PC-3 (cell line): ENCODE measurements at places on chromosomes 16 and 17.

- H3K27ac ChIP-seq: no peak overlapping the region
- no peak overlapping the region for H3K4me3 ChIP-seq
- no peaks in the 10 kb centered on the region for H3K27me3 ChIP-seq
- no peak for DNase-seq
- H3K4me1 ChIP-seq: peaks cover 50% of the 10 kb centered on the region
- no peaks in the 10 kb centered on the region for H3K36me3 ChIP-seq
Observed at GRCh38 chr16:75481475-75481874, 13.8 kb downstream of the CHST6 start.

- H3K27ac ChIP-seq: no peak overlapping the region
- no peak for DNase-seq
- H3K4me3 ChIP-seq: no peak overlapping the region
Observed at GRCh38 chr16:30802936-30803335, 15.9 kb upstream of the ZNF629 start.

DNA sequence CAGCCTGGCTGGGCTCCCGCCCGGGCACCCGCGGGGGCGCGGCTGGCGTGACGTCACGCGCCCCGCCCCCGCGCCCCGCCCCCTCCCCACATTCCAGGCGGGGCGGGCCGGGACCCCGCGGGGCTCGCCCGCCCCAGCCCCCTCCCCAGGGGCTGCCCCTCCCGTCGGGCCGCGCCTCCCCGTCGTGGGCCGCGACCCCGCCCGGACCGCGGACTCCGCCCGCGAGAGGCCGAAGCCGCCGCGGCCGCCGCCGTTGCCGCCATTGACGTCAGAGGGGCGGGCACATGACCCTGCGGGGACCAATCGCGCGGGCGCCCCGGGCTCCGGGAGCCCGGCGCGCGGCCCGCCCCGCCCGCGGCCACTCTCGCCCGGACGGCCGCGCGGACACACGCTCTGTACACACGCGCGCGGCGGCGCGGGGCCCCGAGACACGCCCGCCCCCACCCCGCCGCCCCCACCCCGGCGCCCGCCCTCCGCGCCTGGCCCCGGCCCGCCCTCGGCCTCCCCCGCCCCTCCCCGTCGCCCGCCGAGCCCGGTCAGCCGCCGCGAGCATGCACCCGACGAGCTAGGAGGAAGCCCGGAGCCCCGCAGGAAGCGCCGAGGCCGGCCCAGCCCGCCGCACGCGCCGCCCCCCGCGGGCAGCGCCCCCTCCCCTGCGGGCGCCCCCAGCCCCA is at the start of gene CMIP:
Gene CMIP, plus strand, starts transcription at position 361 of the 674 bp plus-strand sequence.
- H3K4me3 ChIP-seq: peak within 1 kb of the TSS; percentile 98
- peak; percentile 79 for DNase-seq
- peak within 1 kb of the TSS; percentile 83 for H3K27ac ChIP-seq

DNA sequence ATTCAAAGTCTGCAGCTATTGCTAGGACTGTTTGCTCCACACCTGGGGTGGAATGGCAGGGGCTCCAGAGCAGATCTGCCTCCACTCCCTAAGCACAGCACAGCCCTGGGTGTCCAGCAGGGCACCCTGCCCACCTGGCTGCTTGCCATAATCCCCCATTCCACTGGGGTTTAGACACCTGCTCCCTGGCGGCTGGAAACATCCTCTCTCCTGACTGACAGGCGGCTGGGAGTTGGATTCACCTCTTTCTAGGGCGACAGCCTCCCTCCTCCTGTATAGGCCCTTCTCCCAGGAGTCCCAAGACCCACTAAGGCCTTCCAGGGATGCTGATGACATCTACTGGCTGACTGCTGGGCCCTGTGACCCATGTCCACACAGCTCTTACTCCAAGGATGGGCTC is 18.0 kb downstream of the HDAC5 start:
- no peaks in the 10 kb centered on the region for H3K27me3 ChIP-seq
- no peak overlapping the region for H3K4me3 ChIP-seq
- no peaks in the 10 kb centered on the region for H3K36me3 ChIP-seq
- H3K4me1 ChIP-seq: peaks cover 7% of the 10 kb centered on the region

GRCh38 chr16:75315539-75316306 is 64.3 kb upstream of the BCAR1 start:
- H3K27me3 ChIP-seq: no peaks in the 10 kb centered on the region
- H3K4me1 ChIP-seq: peaks cover 13% of the 10 kb centered on the region
- H3K4me3 ChIP-seq: no peak overlapping the region
- no peaks in the 10 kb centered on the region for H3K36me3 ChIP-seq

- H3K36me3 ChIP-seq: peaks cover 2% of the 10 kb centered on the region; the same call in 1 of the 2 replicates
- H3K27ac ChIP-seq: peak overlapping the region; percentile 92
- peak; percentile 98 for DNase-seq
Observed at GRCh38 chr17:78862073-78863023, 21.7 kb upstream of the USP36 start.

DNA sequence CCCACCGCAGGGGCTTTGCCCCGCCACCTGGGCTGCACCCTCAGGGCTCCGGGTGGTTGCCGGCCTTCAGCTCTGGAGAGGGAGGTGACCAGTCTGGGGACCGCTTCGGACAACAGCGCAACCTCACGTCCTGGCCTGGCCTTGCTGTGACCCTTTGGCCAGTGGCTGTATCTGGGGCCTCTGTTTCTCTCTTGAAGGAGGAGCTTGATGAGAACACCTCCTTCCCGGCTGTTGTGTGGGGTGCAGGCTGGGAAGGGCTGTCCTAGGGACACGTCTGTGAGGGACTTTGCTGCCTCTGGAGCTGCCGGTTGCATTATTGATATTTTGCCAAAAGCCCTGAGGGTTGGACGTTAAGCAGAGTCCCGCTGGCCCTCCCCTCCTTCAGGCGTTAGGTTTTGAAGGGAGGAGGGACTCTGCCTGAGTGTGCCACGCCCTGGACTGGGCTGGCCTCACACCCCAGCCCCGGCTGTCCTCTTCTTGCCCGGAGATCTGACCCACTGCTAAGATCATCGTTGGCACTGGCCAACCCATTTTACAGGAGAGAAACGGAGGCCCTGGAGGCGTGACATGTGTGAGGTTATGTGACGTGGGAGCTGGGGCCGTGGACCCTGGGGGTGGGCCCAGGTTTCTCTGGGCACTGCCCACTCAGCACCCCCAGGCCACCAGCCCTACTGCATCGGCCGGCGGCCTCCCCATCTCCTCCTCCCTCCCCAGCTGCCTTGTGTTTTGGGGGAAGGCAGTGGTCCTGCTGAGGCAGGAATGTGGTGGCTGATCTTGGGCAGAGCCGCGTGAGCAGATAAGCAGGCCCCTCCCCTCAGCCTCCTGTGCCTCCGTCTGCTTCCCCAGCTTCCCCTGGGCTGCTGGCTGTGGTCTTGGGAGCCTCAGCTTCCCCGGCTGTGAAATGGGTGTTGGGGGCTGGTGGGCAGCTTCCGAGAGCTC is 8.5 kb downstream of the ZFPM1 start:
- peaks cover 4% of the 10 kb centered on the region; the same call in 1 of the 2 replicates for H3K4me1 ChIP-seq
- no peaks in the 10 kb centered on the region for H3K27me3 ChIP-seq
- no peak overlapping the region for H3K27ac ChIP-seq
- H3K36me3 ChIP-seq: no peaks in the 10 kb centered on the region
- H3K4me3 ChIP-seq: no peak overlapping the region
- no peak for DNase-seq

DNA sequence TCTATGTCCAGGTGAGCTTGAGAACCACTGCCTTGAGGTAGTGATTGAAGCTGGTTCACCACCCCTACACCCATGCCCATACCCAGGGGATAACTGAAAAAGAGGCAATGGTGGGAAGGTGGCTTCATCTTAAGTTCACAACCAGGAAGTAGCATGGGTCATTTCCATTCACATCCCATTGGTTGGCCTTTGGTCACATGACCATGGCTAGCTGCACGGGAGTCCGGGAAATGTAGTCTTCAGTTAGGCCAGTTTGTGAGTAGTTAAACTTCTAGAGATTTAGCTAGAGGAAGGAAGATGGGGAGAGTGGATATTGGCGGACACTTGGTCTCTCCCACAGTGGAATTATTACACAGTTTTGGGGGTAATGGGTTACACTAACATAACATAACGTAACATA is 92.9 kb downstream of the RGS9 start:
- H3K27ac ChIP-seq: no peak overlapping the region
- no peaks in the 10 kb centered on the region for H3K27me3 ChIP-seq
- no peaks in the 10 kb centered on the region for H3K36me3 ChIP-seq
- H3K4me1 ChIP-seq: peaks cover 24% of the 10 kb centered on the region
- H3K4me3 ChIP-seq: no peak overlapping the region
- DNase-seq: no peak

GRCh38 chr16:77297996-77298395 is 98.8 kb downstream of the SYCE1L start:
- peak; percentile 51 for DNase-seq
- H3K27ac ChIP-seq: peak overlapping the region; percentile 77
- no peaks in the 10 kb centered on the region for H3K27me3 ChIP-seq
- peak overlapping the region; percentile 22; the same call in 1 of the 2 replicates for H3K4me3 ChIP-seq

DNA sequence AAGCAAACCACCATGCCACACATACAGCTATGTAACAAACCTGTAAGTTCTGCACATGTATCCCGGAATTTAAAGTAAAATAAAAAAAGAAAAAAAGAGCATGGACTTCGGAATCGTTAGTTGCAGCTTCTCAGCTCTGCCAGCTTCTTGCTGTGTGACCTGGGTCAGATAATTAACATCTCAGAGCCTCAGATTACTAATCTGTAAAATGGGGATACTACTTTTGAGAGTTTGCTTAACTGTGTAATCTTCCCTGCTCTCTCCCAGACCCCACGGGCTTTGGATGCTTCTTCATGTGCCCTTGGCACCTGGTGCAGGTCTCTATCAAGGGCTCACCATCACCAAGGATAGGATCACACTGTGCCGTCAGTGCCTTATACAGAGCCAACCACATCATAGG is 16.6 kb downstream of the HSD17B2 start:
- H3K4me1 ChIP-seq: no peaks in the 10 kb centered on the region
- no peak for DNase-seq
- no peak overlapping the region for H3K27ac ChIP-seq
- no peak overlapping the region for H3K4me3 ChIP-seq
- no peaks in the 10 kb centered on the region for H3K36me3 ChIP-seq
- no peaks in the 10 kb centered on the region for H3K27me3 ChIP-seq

DNA sequence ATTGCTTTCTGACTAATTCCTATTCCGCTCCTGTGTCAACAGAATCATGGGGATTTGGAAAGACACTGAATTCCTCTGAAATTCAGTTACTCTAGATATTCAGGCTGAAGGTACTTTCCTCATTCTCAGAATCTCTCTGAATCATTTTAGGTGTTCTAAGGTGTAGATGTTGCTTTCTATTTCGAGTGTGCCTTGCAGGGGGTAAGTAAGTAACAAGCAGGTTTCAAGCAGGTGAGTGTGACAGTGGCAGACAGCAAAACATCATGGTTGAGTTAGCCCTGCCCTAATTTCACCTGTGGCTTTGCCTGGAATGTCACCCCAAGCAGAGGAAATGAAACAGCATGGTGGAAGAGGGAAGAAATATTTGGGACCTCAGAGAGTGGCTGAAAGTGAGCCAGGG is 75.1 kb downstream of the SHISA9 start:
- H3K27ac ChIP-seq: no peak overlapping the region
- no peak for DNase-seq
- no peak overlapping the region for H3K4me3 ChIP-seq
- no peaks in the 10 kb centered on the region for H3K27me3 ChIP-seq
- H3K4me1 ChIP-seq: no peaks in the 10 kb centered on the region

DNA sequence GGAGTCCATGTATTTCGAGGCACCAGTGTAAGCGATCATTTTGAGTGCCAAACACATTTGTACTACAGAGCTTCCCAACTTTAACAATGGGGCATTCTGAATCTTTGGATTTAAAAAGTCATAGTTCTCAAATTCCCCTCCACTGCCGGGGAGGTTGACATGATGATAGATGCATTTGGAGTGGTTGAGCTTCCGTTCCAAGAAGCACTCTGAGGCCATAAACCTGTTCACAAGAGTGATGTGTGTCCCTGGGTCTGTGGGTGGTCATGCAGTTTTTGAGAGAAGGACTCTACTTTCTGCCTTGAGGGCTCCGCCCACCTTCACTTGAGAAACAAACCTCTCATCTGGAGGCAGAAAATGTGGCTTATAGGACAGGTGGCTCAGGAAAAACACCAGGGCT is 43.7 kb downstream of the IRX5 start:
- DNase-seq: no peak
- no peaks in the 10 kb centered on the region for H3K36me3 ChIP-seq
- no peak overlapping the region for H3K4me3 ChIP-seq
- H3K27ac ChIP-seq: no peak overlapping the region
- no peaks in the 10 kb centered on the region for H3K4me1 ChIP-seq

DNA sequence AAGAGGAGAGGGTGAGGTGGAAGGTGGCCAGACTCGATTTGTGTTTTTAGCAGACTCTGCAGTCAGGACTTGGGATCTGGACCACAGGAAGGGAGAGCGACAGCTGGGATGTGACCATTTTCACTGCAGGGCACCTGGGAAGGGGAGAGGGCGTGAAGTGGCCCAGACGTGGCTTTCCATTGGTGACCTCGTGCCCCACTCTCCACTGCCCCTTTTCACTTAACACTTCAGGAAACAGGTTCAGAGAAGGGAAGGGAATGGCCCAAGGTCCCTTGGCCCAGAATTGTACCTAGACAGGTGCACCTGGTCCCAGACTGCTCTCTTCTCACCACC is 22.9 kb upstream of the MPRIP start:
- H3K27ac ChIP-seq: peak overlapping the region; percentile 96
- no peaks in the 10 kb centered on the region for H3K27me3 ChIP-seq
- DNase-seq: no peak
- peaks cover 43% of the 10 kb centered on the region for H3K4me1 ChIP-seq
- no peaks in the 10 kb centered on the region for H3K36me3 ChIP-seq

DNA sequence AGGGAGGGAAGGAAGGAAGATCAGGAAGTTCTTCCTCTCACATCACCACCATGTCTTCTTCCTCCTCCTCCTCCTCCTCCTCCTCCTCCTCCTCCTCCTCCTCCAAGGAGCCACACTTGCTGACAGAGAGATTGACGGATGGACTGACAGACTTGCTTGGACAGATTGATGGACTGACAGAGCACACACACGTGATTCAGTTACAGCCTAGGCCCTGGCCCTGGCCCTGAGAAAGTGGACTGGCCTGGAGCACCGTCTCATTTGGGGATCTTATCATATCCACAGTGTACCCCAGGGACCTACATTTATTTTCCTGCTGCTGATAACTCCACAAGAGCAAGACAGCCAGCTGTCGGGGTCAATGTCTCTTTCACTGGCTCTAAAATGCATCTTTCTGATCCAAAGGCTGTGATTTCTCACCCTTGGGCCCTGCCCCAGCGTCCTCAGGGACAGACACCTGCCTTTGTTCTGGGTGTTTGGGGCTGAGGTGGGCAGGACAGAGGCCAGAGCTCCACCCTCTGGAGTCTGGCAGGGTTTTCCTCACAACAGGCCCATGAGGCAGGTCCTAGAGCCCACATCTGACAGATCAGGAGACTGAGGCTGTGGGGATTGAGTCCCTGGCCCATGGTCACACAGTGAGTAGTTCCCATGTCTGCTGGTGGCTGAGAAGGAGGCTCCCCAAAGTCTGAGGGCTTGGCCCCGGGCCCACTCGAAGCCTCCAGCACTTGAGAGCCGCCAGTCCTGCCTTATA is 2.3 kb upstream of the P2RX1 start:
- no peak overlapping the region for H3K27ac ChIP-seq
- DNase-seq: no peak
- H3K4me3 ChIP-seq: no peak overlapping the region
- H3K4me1 ChIP-seq: no peaks in the 10 kb centered on the region
- H3K27me3 ChIP-seq: no peaks in the 10 kb centered on the region
